HEK293T (cell line): ENCODE measurements at places on chromosomes 6 and 20.

- DNase-seq, result peak; percentile 52
Observed at GRCh38 chr6:3259491-3259958, 778 bp downstream of the PSMG4 start.

DNA sequence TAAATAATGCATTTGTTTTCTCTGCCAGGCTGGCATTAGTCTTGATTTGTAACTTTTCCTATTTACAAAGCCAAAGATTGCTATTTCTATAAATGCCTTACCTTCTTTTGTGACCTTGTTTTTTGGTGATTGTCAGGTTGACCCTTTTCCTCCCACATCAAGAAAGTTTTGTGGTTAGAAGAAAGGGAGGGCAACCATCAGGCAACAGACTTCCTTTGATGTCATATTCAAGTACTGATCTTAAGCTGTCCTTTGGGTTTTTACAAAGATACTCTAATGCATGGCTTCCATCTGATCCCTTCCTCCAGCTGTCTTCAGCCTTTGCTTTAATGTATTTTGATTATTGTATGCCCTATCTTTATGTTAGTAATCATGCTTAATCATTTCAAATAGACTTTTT, 23.9 kb downstream of the RNF217 start:
- no peak for DNase-seq

DNA sequence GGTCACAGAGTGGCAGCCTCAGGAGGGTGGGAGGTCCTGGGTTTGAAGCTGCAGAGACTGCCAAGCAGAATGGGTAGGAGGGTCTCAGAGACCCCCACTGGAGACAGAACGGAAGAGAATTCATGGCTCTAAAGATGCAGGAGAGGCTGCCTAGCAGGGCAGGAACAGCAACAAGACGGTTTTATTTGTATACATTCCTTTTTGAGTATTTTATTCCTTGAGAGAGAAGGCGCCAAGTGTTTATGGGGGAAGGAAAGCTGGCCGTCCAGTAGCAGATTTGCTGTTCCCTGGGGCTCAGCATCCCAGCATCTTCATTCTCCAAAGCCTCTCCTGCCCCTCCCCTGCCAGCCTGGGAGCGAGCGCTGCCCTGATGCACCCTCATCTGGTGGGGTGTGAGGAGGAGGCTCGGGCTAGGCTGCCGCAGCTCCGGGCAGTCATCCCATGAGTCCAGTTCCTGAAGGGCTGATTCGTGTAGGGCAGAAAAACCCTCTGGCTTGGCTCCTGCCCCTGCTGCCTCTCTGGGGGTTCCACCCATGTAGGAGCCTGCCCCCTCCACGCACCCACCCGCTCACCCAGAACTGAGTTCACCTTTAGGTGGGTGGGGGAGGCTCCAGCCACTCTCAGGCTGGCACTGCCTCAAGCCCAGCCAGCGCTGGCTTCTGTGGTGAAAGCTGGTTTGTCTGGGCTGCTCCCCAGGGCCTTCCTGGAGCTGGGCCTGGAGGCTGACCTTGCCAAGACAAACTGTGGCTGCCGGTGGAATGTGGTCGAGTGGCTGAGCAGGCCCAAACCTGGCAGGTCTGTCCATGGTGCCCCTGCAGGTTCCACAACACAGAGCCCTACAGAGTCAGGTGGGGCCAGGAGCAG, 32.4 kb downstream of the CPXM1 start:
- DNase-seq, result peak; percentile 3

DNA sequence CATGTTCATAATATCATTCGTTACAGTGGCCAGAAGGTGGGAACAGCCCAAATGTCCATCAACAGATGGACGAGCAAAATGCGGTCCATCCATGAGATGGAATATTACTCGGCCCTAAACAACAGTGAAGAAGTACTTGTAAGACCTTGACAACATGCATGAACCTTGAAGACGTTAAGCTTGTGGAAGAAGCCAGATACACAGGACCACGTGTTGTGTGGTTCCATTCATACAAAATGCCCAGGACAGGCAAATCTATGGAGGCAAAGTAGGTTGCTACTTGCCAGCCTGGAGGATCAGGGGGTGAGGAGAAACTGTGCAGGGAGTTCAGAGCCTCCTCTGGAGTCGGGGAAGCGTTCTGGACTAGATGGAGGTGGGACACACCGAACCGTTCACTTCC, 207.1 kb downstream of the ERMARD start:
- DNase-seq, result no peak

GRCh38 chr20:14401479-14402138, 64.2 kb upstream of the FLRT3 start:
- no peak for DNase-seq

DNA sequence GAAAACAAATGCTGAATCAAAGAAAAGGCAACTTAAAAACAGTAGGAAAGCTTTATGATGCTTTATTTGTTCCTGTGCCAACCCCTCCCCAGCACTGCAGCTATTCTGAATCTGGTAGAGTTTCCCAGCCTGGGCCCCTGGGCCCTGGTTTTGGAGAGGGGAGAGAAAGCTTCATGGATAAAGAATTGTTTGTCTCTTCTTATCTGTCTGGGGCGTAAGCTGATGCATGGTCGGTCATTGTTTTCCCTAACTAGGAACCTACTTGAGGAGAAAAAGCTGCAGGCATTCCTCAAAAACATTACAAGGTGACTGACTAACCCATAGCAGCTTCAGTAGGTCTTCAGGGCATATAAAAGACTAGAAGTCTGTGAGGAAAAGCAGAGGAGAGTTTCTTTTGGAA, 758.1 kb upstream of the EPHA7 start:
- DNase-seq, result no peak

- no peak for DNase-seq
Observed at GRCh38 chr6:75693534-75693933, 55.5 kb upstream of the MYO6 start.

DNA sequence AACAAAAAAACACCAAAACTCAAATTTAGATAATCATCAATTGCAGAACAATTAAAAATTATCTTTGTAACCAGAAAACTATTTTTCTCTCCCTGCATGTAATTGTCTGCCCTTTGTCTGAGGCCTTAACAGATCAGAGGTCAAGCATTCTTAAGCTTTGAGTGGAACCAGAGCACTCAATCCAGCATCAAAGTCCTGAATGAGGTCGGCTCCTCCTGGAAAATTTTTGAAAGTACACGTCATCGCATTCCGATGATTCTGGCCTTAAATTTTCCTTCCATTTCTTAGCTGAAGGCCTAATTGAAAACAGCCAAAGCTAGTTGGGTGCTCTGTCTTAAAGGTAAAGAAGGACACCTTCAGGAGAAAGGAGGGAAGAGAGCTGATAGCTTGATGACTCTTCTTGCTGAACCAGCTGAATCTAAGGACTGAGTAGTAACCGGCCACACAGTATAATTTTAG, 510.2 kb upstream of the SULF2 start:
- DNase-seq, result peak; percentile 20

DNA sequence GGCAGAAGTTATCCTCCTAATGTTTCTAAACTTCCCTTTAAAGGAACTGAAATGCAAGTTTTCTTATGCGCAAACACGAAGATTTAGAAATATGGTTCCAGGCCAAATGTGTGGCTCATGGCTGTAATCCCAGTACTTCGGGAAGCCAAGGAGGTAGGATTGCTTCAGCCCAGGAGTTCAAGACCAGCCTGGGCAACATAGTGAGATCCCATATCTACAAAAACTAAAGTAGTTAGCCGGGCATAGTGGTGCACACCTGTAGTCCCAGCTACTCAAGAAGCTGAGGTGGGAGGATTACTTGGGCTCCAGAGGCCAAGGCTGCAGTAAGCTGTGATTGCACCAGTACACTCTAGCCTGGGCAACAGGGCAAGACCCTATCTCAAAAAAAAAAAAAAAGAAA, 95.8 kb upstream of the SCAF8 start:
- no peak for DNase-seq

DNA sequence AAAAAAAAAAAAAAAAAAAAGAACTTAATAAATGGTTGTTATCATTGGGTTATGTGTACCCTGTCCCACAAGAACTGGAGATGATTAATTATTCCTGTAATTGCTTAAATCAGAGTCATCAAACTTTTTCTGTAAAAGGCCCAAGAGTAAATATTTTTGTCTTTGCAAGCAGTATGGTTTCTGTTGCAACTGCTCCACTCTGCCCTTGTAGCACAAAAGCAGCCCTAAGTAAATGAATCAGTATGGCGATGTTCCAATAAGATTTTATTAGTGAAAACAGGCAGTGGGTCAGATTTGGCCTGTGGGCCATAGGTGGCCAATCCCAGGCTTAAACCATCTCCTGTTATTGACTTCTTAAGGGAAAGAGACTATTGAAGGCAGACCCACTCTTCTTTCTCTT, 252.7 kb downstream of the TSHZ2 start:
- no peak for DNase-seq

DNA sequence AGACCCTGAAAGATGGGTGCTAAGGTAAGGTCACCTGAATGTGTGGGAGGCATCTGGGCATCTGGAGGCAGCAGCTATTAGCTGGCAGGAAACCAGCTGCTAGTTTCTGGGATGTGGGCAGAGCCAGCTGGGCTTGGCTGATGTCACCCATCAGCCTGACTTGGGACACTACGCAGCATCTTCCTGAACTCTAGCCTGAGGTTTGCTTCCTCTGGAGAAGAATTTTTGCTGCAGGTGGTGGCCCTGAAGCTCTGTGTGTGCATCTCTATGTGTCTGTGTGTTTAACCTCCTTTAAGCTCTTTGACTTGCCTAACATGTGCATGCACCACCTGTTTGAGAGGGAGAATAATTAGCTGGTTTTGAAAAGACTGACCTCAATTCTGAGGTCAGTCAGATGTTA, 465.1 kb upstream of the CHD6 start:
- DNase-seq, result no peak

GRCh38 chr6:143060806-143061596, at the start of gene AIG1:
AIG1 (plus strand) TSS chr6:143060889; CDS start chr6:143060926, 37 bp downstream.
- DNase-seq, result no peak

GRCh38 chr6:158905277-158905676, 86.1 kb upstream of the EZR start:
- no peak for DNase-seq

DNA sequence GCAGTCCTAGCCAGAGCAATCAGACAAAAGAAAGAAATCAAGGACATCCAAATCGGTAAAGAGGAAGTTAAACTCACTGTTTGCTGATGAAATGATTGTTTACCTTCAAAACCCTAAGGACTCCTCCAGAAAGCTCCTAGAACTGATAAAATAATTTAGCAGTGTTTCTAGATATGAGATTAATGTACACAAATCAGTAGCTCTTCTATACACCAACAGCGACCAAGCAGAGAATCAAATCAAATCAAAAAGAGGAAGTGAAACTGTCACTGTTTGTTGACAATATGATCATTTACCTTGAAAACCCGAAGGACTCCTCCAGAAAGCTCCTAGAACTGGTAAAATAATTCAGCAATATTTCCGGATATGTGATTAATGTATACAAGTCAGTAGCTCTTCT, 21.7 kb downstream of the SERPINB9 start:
- no peak for DNase-seq

GRCh38 chr6:22112461-22112860, 184.4 kb downstream of the PRL start:
- DNase-seq, result no peak

DNA sequence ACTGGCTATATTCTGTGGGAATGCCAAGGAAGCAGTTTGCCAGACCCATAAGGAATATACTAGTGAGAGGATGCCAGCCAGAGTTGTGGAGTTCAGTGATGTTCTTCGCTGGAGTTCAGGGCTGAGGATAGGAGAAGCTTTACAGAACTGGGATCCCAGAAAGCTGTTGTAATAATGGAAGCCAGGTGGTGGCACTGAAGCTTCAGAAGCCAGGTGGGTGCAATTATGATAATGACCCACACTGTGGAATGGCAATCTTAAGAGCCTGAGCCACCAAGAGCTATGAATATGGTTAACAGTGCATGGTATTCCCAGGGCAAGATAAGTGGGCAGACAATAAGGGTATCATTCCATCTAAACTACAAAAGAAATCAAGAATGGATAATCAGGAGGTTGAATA, 25.1 kb upstream of the ENPP1 start:
- no peak for DNase-seq

DNA sequence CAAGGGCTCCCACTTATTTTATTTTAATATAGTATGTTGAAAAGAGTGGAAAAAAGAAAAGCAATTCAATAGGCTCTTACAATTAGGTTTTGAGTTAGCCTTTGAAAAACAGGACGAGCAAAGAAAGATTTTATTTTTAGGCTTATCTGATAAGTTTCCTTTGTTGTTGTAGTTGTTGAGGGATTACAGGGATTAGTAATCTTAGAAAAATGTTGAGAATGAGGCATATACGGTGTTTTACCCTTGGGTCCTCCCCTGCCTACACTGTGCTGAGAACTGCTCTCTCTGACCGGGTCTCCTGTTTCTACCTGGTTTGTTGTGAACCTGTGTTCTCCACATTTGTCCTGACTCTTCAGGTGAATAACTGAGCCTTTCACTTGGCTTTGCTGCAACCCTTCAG, 16.7 kb downstream of the TRAPPC3L start:
- DNase-seq, result no peak

DNA sequence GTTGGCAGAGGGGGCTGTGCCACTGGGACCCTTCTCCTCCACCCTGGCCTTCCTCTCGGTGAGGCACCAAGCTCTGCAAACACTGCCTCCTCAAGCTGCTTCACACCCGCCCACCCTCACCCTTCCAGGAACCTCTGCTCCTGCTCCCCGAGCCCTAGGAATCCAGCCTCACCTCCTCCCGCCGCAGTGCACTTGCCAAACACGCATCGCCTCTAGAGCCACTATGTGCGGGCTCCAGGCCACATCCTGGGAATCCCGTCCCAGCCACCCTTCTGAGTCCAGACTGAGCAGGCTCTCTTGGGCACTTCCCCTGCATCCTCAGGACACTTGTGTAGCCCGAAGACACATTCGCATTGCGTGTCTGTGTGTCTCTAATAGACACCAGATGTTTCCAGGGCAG, 18.5 kb downstream of the PSMG4 start:
- DNase-seq, result no peak

DNA sequence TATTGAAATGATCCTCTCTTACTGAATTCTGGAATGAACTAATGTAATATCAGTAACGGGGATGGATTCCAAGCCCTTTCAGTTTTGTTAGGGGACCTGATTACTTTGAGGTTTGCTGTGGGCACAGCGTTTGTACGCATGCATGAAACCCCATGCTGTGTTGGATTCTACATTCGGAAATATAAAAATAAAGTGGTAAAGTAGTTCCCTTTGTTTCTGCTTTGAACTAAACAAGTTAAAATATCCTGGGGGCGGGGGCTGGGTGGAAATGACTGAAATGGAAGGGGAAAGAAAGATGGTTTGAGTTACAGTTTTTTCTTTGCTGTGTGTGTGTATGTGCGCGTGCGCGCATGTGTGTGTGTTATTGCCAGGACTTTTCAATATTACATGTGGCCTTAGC, 196.5 kb upstream of the OPRM1 start:
- DNase-seq, result no peak

DNA sequence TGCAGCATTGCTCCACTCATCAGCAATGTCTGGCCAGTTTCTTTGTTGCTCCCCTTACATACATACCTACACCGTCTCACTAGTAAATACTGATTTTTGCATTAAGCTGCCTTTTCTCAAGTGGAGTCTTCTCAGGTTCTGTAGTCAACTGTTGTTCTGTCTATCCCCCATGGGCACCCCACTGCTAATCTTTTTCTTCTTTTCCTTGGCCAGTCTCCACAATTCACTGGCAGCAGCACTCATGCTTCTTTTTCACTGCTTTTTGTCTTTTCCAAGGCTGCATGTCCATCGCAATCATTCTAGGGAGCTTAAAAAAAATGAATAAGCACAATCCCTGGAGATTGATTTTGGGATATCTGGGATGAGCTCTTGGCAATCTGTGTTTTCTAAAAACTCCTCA, 10.3 kb upstream of the ERVFRD-1 start:
- no peak for DNase-seq
